ENCODE measurements at places on chromosomes 3 and 15.

DNA sequence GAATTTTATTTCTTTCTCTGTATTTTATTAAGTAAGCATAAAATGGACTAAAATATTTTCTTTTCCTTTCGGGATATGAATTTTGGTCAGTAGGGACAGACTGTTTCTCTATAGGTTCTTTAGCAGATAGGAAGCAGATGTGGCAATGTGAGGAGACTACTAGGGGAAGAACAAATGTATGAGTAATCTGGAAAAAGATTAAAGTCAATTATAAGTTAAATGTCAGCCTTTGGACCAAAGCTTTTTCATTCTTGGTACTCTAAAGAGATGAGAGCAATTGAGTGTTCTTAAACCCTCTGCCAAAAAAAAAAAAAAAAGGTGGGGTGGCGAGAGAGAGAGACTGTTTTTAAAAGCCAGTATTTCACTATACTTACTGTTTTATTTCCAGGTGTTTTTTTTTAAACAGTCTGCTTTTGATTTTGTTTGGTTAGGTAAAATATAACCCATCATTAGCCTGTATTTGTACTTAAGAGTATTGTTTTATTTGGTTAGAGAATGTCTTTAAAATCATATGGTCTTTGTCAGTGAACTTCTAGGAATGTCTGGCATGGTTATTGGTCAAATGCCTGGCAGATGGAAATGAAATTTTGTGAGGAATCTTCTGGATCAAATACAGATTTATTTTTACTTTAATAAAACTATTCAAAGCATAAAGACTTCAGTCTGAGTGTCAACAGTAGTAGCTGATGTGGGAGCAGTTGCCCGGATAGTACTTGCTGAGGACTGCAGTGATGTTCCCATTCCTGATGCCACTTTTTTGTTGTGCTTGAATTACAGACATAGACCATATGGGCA lies 63.8 kb downstream of the LRRC49 start:
- no peak for DNase-seq

- no peak for DNase-seq
These were observed 8.0 kb downstream of the ZBBX start for GRCh38 chr3:167372138-167372537.

DNA sequence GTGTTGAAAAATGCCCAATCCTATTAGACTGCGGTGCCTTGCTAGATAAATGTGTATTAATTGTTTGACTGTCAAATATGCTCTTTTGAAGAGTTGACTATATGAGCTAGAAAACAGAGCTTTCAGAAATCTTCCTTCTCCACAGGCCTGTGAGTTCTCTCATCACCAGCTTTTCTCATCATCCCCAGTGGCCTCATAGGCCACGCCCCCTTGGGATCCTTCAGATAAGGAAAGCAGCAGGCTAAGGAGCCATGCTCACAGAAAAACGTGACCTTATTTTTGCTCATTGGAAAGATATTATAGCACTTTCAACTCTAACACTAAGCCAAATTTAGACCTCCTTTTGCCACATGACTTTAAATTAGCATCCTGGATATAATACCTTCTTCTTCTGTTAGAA lies 514.4 kb upstream of the ARRDC4 start:
- no peak for DNase-seq

- no peak for DNase-seq
These were observed 929.2 kb upstream of the CFAP20DC start for GRCh38 chr3:59978979-59979378.

DNA sequence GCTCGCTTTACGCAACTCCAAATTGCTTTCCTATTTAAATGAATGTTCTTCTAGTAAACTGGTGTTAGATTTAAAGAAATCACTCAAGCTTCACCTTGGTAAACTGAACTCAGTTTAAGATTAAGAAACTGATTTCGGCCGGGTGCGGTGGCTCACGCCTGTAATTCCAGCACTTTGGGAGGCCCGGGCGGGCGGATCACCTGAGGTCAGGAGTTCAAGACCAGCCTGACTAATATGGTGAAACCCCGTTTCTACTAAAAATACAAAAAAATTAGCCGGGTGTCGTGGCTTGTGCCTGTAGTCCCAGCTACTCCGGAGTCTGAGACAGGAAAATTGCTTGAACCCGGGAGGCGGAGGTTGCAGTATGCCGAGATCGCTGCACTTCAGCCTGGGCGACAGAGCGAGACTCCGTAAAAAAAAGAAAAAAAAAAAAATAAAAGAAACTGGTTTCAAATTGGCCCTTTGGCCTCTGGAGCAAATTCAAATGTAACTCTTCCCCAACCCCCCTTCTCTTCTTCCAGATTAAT lies 1.7 kb downstream of the SKIL start:
- DNase-seq, result no peak

DNA sequence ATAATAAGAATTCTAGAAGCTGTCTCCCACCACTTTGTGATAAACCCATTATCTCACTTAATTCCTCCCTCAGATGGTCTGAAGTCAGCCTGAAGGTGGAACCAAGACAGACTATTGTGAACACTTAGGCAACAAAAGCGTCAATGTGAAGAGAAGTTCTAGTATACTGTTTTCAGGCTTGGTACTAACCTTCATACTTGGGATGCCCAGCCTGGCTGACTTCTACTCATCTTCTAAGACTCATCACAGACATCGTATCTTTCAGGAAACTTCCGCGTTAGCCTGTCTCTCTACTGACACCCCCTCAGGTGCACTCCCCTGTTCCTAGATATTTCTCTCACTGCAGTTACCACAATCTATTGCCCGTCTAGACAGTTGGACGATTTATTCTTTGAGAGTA lies 201.2 kb downstream of the SATB1 start:
- no peak for DNase-seq

DNA sequence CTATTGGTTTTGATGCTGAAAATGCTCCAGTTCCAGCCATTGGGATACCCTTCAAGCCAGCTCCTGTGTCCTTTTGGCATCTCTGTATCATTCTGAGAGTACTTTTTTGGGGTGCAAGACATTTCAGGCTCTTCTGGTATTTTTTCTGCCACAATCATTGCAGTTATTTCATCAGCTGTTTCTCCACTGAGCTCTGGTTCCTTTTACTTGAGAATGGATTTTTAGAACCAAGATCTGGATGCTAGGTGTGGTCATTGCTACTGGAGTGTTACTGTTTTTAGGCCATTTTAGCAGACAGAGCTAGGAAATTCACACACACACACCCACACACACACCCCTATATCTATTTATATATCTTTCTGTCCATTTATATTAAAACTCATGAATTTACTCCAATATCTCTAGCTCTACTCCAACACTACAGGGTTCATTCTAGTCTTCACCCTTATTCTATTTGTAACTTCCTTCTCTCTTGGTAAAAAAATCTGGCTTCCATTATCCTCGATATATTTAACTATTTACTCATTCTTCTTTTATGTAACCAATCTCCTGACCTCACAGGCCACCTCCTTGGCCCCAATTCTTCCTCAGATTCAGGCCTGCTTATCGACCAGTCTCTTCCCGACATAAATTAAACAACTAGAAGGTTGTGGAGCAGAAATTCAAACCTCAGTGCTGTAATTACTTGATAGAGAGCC lies 17.0 kb downstream of the SLC35G2 start:
- DNase-seq, result no peak

DNA sequence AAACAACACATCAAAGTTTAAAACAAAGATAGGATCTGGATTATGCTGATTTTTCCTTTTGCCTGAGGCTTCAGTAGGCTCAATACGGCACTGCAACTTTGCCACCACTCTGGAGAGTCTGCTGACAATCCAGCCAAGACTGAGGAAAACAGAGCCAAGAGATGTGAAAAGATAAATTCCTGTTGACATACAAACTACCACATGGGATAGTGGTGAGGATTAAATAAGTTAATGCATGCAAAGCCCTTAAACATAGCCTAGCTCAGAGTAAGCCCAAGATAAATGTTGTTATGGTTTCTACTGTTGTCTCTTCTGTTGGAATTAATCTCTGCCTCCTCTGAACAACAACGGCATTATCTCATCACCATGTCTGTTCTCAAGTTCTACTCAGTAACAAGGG lies 245.9 kb upstream of the LMCD1 start:
- no peak for DNase-seq

DNA sequence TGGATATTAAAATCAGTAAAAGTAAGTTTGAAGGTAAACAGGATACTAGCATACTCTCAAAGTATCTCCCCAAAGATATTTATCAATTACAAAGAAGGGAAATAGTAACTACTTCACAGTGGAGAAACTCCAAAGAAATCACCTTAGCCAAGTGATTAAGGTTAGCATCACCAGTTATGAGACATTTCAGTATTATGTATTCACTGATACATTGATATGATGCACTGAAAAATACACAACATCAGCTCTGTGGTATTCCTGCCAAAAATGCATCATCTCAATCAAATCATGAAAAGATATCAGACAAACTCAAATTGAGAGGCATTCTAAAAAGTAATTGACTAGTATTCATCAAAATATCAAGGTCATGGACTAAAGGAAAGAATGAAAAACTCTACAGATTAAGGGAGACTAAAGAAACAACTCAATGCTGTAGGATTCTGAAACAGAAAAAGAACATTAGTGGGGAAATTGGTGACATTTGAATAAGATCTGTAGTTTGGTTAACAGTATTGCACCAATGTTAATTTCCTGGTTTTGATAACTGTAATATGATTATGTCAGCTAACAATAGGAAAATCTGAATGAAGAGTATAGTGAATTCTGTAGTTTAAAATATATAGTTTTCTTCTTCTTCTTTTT lies 215.4 kb downstream of the UACA start:
- no peak for DNase-seq
